ENCODE measurements at places on chromosomes 11 and 22. TPM values are rescaled to one million over a fixed set of nuclear protein-coding genes. Genes with fewer than 3 reads are reported as not detected.

Gene CEND1
- polyA plus RNA-seq, result 0.10 TPM

Gene UBQLN3
- 0.06 TPM for polyA plus RNA-seq

Gene GAL3ST1
- 0.72 TPM for polyA plus RNA-seq

Gene FGF19
- not detected for polyA plus RNA-seq

Gene MS4A6A
- polyA plus RNA-seq, result 163 TPM

Gene E2F8
- polyA plus RNA-seq, result 0.39 TPM

Gene C1QTNF4
- 1.2 TPM for polyA plus RNA-seq

Gene CD3E
- 5.1 TPM for polyA plus RNA-seq

Gene TRIM77
- polyA plus RNA-seq, result not detected

Gene CACNA1I
- polyA plus RNA-seq, result 0.07 TPM

Gene P2RY2
- 3.1 TPM for polyA plus RNA-seq

Gene OR56A5
- not detected for polyA plus RNA-seq

Gene KRTAP5-11
- not detected for polyA plus RNA-seq

Gene TRIM29
- polyA plus RNA-seq, result 13.0 TPM

Gene ART1
- 0.14 TPM for polyA plus RNA-seq

Gene FAM89B
- polyA plus RNA-seq, result 44.4 TPM

Gene MS4A8
- polyA plus RNA-seq, result 26.5 TPM

Gene KLHL22
- polyA plus RNA-seq, result 16.9 TPM

Gene CYTH4
- polyA plus RNA-seq, result 10.5 TPM

Gene ANKRD49
- polyA plus RNA-seq, result 13.0 TPM

Gene BDNF
- polyA plus RNA-seq, result 1.6 TPM

Gene RCOR2
- polyA plus RNA-seq, result 0.37 TPM

Gene RAB1B
- polyA plus RNA-seq, result 174 TPM

Gene MYRF
- 11.9 TPM for polyA plus RNA-seq

Gene AMOTL1
- polyA plus RNA-seq, result 11.0 TPM

Gene KCNK7
- polyA plus RNA-seq, result 1.5 TPM

Gene OR56B4
- polyA plus RNA-seq, result not detected

Gene LDHAL6A
- not detected for polyA plus RNA-seq

Gene SERHL2
- polyA plus RNA-seq, result 2.6 TPM

Gene TMPRSS13
- 5.8 TPM for polyA plus RNA-seq

Gene AIFM3
- 3.6 TPM for polyA plus RNA-seq
